Non-pigmented ciliary epithelial cell (primary cell): ENCODE measurements at places on chromosomes 1 and 21.

- DNase-seq: peak; percentile 67
Observed at GRCh38 chr1:119873135-119874015, 22.9 kb downstream of the ADAM30 start.

DNA sequence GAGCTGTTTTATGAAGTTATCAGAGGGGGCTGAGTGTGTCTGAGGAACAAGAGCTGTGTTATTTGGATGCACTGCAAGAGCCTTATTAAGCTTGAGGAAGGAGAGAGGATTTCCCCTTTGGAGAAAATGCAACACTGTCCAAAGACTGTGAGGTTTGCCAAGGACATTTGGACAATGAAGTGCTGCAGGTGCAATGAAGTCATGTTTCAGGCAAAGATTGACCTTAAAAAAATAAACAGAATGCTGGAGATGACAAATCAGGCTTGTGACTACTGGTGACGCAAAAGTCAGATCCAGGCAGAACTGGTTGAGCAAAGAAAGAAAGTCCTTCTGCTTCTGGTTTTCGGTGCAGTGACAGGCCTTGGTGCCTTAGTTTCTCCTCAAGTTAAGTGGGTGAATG, 125.2 kb upstream of the KIAA0040 start:
- DNase-seq: no peak

DNA sequence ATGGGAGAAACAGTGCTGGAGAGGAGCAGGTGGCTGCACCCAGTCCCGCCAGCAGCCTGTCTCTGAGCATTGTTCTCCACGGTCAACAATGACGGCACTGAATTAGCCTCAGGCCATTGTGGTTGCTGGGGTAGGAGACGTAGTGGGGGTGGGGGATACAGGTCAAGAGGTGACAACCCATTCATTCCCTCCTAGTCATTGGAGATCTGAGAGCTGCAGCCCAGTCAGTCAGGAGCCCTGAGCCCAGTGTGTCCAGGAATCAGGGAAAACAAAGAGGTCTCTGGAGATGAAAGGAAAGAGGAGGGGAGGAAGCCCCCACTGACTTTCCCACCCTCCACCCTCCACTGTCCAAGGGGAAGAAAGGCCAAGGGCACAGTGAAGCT, 15.3 kb downstream of the SMIM12 start:
- DNase-seq: no peak

DNA sequence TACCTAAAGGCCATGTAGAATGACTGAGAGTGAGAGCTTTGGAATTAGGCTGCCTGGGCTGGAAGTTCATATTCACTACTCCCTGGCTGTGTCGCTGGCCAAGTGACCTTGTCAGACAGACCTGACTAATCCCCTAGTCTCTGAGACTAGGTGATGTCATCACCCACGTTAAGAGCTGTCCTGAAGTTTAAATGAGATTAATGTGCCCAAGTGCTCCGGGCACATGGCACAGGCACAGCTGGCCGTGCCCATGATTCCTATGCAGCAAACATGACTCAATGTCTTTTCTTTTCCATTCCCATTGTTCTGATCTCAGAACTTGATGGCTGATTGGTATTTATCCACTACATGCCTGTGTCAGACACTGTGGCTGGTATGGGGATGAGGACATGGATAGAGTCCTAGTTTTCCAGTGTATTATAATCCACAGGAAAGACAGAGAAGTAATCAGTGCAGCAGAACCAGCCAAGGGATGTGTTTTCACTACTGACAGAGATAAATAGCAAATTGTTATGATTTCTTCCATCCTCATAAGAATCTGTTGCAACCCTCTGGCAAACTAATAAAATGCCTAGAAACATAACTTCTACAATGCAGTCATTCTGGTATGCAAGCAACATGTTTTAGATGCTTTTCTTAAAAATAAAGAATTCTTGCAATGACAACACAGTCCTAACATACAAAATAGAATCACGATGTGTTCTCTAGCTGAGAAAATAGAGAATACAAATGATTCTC, 180.9 kb downstream of the PCP4 start:
- DNase-seq: no peak

- no peak for DNase-seq
Observed at GRCh38 chr1:201739492-201740085, 89.4 kb upstream of the IPO9 start.

GRCh38 chr1:204222764-204223055, 8.9 kb upstream of the GOLT1A start:
- no peak for DNase-seq

DNA sequence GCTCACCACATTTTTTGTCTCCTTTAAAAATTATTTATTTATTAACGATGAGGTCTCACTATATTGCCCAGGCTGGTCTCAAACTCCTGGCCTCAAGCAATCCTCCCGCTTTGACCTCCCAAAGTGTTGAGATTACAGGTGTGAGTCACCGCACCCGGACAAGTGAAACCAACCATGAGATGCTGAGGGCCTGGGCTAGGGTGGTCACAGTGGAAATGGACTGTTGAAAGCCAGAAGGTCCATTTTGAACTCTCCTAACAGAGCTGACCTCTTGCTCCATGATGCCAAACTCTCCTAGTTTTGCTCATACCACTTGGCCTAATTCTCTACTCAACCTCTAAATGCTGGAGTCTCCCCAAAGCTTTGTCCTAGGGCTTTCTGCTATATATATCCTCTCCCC, 109.1 kb downstream of the SLC45A1 start:
- no peak for DNase-seq

DNA sequence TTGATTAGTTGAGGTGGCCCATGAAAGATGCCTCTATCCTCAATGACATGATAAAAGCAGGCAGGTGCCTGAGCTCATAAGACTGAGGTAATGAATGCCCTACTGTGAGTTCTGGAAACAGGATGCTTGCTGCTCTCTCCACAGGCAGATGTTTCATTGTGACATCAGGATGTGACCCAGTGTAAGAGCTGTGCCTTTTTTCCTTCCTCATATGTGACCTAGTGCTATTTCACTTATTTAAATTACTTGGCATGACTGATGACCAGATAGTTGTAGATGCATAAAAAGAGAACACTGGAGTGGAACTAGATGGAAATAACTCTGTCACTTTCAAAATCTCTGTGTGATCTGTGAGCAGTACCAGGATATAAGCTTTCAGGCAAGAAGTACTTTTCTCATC, 31.9 kb downstream of the KIF14 start:
- no peak for DNase-seq

DNA sequence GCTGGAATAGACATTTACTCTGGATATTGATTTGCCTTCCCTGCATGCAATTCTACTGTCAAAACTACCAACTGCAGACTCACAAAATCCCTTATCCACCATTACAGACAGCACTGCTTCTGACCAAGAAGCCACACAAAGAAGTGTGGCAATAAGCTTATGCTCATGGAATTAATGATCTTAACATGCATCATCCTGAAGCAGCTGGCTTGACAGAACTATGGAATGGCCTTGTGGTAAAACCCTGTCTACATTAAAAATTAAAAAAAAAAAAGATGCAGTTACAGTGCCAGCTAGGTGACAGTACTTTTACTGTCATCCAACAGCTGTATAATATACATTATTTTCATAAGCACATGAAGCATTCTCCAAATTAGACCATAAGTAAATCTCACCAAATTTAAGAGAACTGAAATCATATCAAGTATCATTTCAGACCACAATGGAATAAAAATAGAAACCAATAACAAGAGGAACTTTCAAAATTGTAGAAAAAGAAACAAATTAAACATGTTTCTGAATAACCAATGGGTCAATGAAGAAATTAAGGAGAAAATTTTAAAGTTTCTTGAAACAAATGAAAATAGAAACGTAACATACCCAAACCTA, 70.7 kb downstream of the SCMH1 start:
- no peak for DNase-seq

DNA sequence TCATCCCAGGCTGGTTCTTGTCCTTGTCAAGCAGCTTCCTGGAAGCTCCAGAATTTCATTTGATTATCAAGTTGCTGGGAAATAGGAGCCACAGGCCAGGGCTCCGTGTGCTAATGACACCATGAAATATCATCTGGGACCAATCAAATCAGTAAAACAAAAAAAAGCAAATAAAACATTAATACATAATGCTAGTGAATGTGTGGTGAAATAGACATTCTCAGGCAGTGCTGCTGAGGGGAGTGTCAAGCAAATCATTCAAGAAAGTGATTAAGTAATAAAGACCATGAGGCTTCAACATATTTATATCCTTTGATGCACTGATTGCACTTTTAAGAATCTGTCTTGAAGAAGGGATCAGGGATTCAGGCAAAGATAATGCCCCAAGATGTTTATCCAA, 213.7 kb downstream of the MATN1 start:
- no peak for DNase-seq

- no peak for DNase-seq
Observed at GRCh38 chr1:17729248-17729647, 25.9 kb upstream of the ACTL8 start.

DNA sequence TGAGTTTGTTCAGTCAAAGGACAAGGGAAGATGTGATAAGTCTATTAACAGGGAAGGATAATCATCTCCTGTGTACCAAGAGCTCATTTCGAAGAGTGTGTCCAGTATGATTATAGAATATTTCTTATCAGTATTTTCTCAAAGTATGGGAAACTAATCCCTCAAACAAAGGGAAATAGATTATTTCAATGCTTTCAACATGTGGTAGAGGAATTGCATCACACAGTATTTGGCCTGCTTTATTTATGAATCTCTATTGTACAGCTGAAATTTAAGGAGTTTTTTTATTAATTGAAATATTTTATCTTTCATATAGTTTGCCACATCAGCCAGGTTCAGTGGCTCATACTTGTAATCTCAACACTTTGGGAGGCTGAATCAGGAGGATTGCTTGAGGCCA, 151.0 kb downstream of the CLEC20A start:
- DNase-seq: no peak

GRCh38 chr1:236850077-236850979, 55.2 kb downstream of the MTR start:
- DNase-seq: no peak

DNA sequence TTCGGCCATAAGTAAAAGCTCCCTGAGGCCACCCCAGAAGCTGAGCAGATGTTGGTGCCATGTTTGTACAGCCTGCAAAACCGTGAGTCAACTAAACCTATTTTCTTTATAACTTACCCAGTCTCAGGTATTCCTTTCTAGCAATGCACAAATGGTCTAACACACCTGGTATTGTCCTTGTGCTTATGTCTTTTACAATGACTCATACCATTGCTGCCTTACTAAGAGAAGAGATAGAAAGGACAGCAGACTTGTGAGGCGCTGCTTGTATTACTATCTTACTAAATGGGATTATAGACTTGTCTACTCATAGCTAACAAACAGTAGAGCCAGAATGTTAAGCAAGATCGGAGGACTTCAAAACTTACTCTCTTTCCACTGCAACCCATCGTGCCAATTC, 18.5 kb upstream of the CYYR1 start:
- no peak for DNase-seq

DNA sequence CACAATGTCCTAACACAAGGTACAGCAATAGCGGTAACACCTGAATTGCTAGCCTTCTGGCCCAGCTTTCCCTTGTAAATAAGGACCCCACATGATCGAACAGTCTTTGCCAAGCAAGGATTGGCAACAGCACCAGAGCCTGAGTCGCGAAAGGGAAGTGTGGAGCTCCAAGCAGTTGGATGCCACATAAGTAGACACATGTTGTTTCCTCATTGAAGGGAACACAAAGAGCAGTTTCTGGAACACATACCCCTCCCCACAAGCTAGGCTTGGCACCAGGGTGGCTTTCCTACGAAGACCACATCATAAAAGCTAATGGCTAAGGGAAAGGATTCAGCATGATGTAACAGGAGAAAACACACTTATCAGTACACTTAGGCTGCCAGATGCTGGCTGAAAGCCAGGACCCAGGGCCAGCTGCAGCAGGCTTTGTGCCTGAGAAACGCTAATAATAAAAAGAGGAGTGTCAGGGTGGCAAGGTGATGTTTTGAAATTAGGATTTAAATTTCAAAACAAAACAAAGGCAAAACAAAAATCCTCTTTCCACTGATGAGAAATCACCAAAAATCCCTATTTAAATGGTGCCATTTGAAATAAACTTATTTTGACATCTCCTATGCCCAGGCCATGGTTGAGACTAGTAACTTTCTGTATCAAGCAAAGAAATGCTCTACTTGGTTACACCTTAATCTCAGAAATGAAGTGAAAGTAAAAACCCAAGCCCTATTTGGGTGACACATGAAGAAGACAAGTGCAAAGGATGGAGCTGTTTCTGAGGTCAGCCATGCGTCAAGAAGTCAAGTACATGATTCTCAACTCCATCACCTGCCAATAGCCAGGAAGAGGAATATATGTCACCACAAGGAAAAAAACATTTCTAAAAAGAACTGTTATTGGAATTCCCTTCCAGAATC, 11.9 kb upstream of the CPLANE2 start:
- no peak for DNase-seq

- no peak for DNase-seq
Observed at GRCh38 chr1:150302338-150302737, 8.7 kb downstream of the MRPS21 start.

- DNase-seq: no peak
Observed at GRCh38 chr1:92791487-92792066, 6.7 kb upstream of the EVI5 start.

GRCh38 chr1:25037174-25038074, 107.3 kb upstream of the RUNX3 start:
- DNase-seq: no peak

DNA sequence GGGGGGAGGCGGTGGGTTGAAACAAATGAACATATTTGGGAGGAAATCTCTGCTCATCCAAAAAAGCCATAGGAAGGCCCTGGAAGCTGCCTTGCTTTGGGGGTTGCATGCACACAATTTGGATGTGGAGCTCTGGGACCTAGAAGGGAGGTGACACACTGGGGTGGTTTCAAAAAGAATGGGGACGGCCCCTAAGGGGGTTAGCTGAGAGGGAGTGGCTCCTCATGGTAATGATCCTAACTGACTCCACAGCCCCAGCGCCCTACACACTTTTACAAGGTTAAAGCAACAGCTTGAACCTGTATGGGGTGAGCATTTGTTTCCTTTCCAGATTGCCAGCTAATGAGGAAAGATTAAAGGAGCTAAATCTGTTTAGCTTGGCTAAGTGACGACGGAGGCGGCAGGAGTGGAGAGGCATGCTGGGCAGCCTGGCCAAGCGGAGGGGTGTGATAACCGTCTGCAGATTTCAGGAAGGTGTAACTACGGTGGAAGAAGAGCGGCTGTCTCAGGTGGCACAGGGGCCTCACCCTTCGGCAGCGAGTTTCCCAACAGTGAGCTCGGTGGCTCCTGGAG, 107.3 kb downstream of the RNF220 start:
- DNase-seq: no peak

- no peak for DNase-seq
Observed at GRCh38 chr1:32172621-32173245, 6.7 kb upstream of the TXLNA start.
